ENCODE measurements at places on chromosomes 1 and 21.

- DNase-seq: no peak
Observed at GRCh38 chr1:218397752-218398339, 52.7 kb downstream of the TGFB2 start.

DNA sequence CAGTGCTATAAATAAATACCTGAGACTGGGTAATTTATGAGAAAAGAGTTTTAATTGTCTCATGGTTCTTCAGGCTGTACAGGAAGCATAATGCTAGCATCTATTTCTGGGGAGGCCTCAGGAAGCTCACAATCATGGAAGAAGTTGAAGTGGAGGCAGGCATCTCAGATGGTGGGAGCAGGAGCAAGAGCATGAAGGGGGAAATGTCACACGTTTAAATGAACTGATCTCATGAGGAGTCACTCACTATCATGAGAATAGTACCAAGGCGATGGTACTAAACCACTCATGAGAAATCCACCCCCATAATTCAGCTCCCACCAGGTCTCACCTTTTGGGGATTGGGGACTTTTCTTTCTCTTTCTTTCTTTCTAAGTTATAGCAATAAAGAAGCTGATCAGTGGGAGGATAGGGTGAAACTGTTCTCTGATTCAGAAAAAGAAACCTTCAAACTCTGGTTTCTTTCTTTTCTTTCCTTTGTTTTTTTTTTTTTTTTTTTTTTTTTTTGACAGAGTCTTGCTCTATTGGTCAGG, 17.1 kb upstream of the SPAG17 start:
- DNase-seq: no peak

GRCh38 chr21:42599962-42600361, 53.5 kb upstream of the PDE9A start:
- DNase-seq: no peak

- DNase-seq: no peak
Observed at GRCh38 chr1:226577401-226578180, 29.0 kb downstream of the STUM start.

- DNase-seq: peak; percentile 30
Observed at GRCh38 chr21:14306126-14306907, 76.6 kb downstream of the HSPA13 start.

GRCh38 chr1:92707292-92707691, 77.6 kb downstream of the EVI5 start:
- no peak for DNase-seq

DNA sequence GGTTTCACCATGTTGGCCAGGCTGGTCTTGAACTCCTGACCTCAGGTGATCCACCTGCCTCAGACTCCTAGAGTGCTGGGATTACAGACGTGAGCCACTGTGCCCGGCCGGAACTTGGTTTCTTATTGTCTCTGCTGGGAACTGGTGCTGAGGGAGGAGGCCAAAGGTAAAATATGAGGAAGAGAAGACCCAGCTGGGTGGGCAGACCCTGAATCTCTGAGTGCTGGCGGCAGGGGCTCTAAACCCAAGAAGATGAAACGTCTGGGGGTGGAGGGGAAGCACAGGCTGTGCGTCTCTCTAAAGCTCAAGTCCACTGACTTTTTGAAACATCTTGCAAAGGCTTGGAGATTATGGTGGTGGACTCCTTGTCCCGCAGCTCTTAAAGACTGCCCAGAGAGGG, 82.0 kb upstream of the TLR5 start:
- DNase-seq: no peak

GRCh38 chr1:59057211-59057694, 239.6 kb upstream of the FGGY start:
- peak; percentile 5 for DNase-seq

GRCh38 chr1:232468249-232468648, 161.7 kb downstream of the SIPA1L2 start:
- DNase-seq: no peak

- DNase-seq: no peak
Observed at GRCh38 chr1:202113690-202114300, 8.9 kb upstream of the GPR37L1 start.

- DNase-seq: no peak
Observed at GRCh38 chr21:31448496-31448895, 104.4 kb upstream of the TIAM1 start.

DNA sequence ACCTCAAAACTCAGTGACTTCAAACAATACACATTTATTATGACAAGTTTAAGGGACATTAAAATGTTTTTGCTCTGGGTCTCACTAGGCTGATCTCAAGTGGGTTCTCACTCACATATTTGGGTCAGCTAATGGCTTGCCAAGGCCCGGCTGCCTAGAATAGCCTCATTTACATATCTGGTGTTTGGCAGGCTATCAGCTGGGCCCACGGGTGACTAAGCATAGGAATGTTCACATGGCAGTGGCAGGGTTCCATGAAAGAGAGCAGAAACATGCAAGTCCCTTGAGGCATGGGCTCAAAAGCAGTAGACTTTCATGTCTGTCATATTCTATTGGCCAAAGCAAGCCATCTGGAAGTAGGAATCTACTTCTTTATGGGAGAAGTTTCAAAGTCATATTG, 492.6 kb downstream of the KCNT2 start:
- no peak for DNase-seq

- no peak for DNase-seq
Observed at GRCh38 chr21:19993268-19993667, 1004.9 kb upstream of the NCAM2 start.

- no peak for DNase-seq
Observed at GRCh38 chr1:23598424-23598823, 39.1 kb upstream of the ID3 start.

DNA sequence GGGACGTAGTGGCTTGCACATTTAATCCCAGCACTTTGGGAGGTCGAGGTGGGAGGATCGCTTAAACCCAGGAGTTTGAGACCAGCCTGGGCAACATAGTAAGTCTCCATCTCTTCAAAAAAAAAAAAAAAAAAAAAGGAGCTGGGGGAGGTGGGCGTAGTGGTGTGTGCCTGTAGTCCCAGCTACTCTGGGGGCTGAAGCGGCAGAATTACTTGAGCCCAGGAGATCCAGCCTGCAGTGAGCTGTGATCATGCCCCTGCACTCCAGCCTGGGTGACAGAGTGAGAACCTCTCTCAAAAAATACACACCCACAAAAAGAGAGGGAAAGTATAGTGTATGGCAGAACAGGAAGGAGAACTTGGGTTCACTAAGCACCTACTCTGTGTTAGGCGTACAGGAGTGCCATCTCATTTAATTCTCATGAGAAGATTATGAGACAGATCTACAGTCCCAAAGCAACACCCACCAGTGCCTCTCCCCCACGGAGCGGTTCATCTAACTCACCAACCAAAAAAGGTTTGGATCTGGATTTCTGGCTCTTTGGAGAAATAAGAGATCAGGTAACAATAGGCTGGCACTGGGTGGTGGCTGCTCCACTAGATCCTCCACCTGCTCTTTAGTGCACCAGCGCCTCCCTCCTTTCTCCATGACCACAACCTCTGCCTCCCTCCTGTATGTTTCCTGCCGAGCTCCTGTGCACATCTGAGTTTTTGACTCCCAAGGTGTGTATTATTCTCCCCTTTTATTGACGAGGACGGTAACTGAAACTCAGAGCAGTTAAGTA, 1.4 kb upstream of the TRAF5 start:
- DNase-seq: no peak

GRCh38 chr21:28393279-28393678, 599.4 kb downstream of the LTN1 start:
- DNase-seq: no peak

DNA sequence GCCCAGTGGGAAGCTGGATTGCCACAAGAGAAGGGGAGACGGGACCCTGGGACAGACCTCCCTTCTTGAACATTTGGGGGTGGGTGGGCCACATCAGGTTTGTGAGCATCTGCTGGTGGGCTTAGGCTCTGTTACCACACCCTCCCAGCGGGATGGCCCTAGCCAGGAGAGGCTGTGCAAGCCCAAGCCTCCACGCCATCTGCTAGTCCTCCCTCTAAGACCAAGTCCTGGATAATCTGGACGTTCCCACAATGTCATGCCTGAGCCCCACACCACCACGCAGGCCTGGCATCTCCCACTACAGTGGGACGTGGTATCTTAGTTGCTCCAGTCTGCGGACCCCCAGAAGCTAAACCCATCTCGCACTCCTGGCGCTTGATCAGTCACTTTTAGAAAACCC, 3.7 kb upstream of the IBA57 start:
- DNase-seq: no peak

DNA sequence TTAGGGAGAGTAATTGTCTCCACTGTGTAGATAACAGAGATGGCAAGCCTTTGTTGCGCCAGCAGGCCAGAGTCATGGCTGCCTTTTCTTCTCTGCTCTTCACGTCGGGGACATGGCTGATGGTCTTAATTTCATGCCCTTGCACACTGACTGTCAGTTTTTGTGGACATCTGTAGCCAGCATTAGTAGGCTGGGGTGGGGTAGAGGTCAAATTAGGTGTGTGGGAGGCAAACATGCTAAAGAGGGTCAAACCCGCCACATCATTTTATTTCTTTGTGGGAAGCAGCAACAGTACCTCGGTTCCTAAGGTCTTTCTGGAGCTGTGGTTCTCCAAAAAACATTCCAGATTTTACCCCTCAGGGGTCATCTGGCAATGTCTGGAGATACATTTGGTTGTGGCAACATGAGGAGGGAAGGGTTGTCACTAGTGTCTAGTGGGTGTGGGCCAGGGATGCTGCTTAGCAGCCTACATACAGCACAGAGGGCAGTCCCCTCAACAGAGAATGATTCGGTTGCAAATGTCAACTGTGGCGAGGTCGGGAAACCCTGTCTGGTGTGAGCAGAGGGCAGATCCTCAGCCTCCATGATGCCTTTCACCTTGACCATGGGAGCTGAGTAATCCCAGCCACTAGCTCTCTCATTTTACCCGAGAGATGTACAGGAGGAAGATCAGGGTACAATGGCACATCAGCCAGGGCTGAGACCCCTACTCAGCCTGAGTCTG, 14.7 kb downstream of the RUNX1 start:
- DNase-seq: no peak

GRCh38 chr1:245052258-245052657, 102.5 kb upstream of the KIF26B start:
- DNase-seq: no peak

DNA sequence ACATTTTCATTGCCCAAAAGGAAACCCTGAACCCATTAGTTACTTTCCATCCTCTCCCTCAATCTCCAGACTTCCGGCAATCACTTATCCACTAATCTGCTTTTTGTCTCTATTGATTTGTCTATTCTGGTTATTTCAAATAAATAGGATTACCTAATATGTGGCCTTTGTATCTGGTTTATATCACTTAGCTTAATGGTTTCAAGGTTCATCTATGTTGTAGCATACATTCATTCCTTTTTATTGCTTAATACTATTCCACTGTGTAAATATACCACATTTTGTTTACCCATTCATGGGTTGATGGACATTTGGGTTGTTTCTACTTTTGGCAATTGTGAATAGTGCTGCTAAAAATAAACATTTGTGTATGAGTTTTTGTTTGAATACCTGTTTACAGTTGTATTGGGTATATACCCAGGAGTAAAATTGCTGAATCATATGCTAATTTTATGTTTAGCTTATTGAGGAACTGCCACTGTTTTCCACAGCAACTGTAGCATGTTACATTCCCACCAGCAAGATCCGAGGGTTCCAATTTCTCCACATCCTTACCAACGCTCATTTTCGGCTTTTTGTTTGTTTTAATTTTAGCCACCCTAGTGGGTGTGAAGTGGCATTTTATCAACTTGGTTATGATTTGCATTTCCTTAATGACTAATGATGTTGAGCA, 2.5 kb upstream of the SLC25A44 start:
- DNase-seq: no peak

- no peak for DNase-seq
Observed at GRCh38 chr1:240310226-240310925, 218.7 kb downstream of the FMN2 start.

DNA sequence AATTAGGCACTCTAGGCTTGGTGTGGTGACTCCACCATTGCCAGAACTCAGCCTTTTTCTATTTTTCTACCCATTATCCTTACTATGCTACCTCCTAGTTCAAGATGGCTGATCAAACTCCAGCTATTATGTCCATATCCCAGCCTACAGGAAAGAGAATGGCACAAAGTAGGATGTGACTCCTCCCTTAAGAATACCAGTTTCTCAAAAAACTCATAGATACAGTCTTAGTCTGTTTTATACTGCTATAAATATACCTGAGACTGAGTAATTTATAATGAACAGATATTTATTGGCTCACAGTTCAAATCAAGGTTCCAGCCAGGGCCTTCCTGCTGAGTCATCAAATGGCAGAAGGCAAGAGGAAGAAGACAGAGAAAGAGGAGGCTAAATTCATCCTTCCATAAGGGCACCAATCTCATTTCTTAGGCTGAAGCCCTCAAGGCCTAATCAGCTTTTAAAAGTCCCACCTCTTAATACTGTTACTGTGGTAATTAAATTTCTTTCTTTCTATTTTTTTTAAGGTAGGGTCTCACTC, 542.8 kb upstream of the BEND5 start:
- no peak for DNase-seq

DNA sequence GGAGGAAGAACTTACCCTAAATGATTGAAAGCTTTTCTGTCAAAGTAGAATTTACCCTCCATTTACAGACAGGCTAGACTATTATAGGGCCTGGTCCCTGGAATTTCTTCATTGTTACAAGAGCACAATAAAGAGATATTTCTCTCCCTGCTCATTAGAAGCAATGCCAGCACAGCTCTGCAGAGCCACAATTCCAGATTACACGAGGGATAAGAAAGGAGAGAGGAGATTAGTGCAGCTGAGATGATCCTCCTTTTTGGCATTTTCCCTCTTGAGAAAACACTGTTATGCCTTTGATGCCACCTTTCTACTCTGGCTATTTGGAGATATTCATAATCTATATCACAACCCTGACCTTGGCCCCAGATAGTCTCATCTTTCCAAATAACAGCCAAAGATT, 1119.5 kb upstream of the TMPRSS15 start:
- DNase-seq: no peak

DNA sequence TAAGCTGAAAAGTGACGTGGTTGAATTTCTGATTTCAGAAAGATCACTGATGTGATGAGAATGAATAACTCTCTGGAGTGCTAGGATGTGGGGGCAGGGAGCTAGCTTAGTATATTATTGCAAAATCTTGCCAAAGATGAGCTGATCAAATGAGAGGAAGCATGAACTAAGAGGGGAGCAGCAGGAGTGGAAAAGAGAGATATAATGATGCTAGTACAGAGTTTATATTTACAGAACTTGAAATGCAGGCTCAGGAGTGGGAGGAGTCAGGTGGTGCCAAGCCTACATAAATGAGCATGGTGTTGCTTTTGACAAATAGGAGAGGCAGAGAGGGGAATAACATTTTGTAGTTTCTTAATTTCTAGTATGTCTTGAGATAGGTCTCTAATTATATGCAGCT, 38.1 kb upstream of the NBL1 start:
- no peak for DNase-seq

DNA sequence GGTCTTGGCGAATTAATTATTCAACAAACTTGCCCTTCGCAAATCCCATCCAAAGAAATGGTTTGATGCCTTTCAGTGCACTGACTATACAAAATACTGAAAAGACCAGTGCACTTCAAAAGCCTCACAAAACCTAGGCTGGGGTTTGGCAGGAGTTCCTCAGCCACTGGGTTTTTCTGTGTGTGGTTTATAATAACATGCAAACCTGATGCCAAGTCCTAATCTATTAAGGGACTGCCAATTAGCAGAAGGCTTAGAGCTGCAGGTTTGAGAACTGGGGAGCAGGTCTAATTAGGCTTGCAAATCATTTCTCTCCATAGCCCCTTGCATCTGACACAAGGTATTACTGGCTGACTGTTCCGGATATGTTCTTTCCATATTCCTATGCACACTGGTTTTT, 27.7 kb downstream of the PLPP3 start:
- no peak for DNase-seq
